ENCODE measurements at places on chromosomes 16 and 17. TPM values are rescaled to one million over a fixed set of nuclear protein-coding genes. Genes with fewer than 3 reads are reported as not detected.

The KRT40 gene
- not detected for total RNA-seq

The ABCA10 gene
- total RNA-seq = 0.12 TPM

The OR4D2 gene
- total RNA-seq = not detected

The GDE1 gene
- 68.1 TPM for total RNA-seq

The VPS25 gene
- total RNA-seq = 106 TPM

The FTSJ3 gene
- total RNA-seq = 62.1 TPM

The CCL17 gene
- total RNA-seq = not detected

The HOXB9 gene
- total RNA-seq = 2.3 TPM

The RHBDF1 gene
- total RNA-seq = 19.9 TPM

The GRAP gene
- total RNA-seq = not detected

The TP53TG3F gene
- not detected for total RNA-seq

The USP43 gene
- under 0.01 TPM for total RNA-seq

The TBX6 gene
- total RNA-seq = 0.10 TPM
